ENCODE measurements at places on chromosomes 2 and 18.

DNA sequence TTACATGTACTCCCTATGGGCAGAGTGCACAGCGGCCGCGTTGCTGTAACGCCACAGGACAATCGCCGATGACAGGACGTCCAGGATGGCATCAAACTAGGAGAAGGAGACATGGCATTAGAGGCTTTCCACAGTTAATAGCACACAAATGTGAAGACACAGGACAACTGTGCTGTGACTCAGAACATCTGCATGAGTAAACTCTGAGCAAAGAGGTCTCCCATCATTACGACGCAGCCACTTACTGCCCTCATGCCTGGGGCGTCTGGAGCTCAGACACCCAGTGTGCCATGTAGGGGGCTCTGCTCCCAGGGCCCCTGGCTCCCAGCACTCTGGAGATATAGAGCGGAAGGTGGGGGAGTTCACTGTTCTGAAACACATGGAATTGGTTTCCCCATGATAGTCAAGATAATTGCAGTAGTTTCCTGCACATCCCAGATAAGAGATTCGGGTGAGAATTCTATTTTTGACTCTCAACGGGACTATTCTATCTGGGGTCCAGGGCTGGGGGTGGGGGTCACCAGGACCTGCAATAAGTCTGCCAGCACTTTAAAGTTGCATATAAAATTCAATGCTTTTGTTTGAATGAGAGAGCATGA is 168.1 kb downstream of the TMEM163 start:
- DNase-seq: no peak

- DNase-seq: no peak
Measured at GRCh38 chr18:13300796-13301195, 82.2 kb downstream of the LDLRAD4 start.

DNA sequence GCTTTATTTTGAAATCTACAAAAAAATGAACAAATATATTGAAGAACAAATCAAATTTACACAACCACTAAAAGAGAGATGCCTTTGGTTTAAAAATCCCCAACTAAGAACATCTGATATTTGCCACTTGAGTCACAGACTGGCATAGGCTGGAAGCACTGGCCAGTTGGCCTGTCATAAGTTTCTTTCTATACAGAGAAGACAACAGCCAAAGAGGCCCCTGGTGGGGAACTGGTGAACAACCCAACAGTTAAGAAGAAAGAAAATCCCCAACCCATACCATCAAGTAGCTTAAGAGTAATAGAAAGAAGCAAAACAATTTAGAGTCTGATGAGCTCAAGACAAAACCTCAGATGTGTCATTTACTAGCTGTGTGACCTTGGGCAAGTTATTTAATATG is 45.5 kb downstream of the OSR1 start:
- DNase-seq: no peak

GRCh38 chr18:52602820-52603219 is 262.8 kb downstream of the DCC start:
- DNase-seq: no peak

DNA sequence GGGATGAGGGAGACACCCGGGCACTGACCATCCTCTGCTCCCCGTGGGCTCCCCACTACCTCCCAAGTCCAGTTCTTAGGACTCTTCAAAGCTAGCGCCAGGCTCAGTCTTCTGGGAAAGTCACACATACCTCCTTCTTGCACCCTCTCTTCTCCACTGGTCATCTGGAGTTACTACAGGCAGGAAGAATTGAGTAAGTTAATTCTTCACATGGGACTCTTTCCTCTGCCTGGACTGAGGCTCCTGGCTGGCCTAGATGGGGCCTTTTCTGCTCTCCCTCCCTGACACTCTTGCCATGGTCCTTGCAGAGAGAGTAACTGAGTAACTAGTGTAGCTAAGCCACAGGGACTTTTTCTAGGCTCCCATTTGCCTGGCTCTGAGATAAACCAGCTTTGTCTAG is 96.5 kb upstream of the CELF4 start:
- no peak for DNase-seq

DNA sequence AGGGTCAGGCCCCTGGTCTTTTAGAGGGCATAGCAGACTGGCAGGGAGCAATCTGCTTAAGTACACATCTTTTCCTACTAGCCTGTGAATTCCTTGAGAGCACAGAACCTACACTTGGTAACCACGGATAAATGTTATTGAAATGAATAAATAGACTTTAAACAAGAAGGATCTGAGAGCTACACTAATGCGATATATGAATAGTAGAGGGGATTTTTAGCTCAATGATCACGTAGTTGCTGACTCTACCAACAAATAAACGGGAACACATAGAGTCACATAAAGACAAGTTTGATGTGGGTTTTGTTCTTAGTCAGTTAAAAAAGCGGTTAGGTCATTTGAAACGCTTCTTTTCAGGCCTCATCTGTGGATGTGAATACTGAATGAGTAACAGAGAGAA is 290.3 kb upstream of the CCDC68 start:
- DNase-seq: no peak

GRCh38 chr2:67503066-67503795 is 106.1 kb downstream of the ETAA1 start:
- no peak for DNase-seq

GRCh38 chr2:157468931-157469708 is 25.2 kb upstream of the CYTIP start:
- DNase-seq: no peak

- DNase-seq: no peak
Measured at GRCh38 chr2:83063511-83063910, 1395.6 kb downstream of the SUCLG1 start.

GRCh38 chr2:48890454-48891131 is 135.1 kb upstream of the LHCGR start:
- DNase-seq: no peak

GRCh38 chr18:48733643-48734253 is 194.9 kb downstream of the CTIF start:
- peak; percentile 77 for DNase-seq

DNA sequence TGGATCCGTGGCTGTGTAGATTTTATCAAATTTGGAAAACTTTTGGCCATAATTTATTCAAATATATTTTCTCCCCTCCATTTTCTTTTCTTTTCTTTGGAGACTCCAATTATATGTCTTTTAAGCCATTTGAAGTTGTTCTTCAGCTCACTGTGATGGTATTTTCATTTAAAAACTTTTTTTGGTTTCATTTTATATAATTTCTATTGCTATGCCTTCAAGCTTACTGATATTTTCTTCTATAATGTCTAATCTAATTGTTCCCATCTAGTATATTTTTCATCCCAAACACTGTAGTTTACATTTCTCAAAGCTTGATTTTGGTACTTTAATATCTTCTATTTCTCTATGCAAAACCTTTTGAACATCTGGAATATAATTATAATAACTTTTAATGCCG is 72.5 kb downstream of the WDR7 start:
- DNase-seq: no peak

GRCh38 chr2:96090196-96090926 is 26.0 kb downstream of the ADRA2B start:
- DNase-seq: peak; percentile 11

DNA sequence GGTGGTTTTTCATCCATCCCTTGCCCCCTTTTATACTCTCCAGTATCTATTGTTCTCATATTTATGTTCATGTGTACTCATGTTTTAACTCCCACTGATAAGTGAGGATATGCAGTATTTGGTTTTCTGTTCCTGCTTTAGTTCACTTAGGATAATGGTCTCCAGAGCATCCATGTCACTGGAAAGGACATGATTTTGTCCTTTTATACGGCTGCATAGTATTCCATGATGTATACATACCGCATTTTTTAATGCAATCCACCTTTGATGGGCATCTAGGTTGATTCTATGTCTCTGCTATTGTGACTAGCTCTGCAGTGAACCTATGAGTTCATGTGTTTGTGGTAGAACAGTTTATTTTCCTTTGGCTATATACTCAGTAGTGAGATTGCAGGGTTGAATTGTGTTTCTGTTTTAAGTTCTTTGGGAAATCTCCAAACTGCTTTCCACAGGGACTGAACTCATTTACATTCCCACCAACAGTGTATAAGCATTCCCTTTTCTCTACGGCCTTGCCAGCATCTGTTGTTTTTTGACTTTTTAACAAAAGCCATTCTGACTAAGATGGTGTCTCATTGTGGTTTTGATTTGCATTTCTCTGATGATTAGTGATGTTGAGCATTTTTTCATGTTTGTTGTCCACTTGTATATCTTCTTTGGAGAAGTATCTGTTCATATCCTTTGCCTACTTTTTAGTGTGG is 420.2 kb downstream of the THSD7B start:
- DNase-seq: no peak

- DNase-seq: no peak
Measured at GRCh38 chr2:196125596-196125995, 45.8 kb downstream of the STK17B start.

- no peak for DNase-seq
Measured at GRCh38 chr2:10359246-10359645, 56.5 kb downstream of the HPCAL1 start.

DNA sequence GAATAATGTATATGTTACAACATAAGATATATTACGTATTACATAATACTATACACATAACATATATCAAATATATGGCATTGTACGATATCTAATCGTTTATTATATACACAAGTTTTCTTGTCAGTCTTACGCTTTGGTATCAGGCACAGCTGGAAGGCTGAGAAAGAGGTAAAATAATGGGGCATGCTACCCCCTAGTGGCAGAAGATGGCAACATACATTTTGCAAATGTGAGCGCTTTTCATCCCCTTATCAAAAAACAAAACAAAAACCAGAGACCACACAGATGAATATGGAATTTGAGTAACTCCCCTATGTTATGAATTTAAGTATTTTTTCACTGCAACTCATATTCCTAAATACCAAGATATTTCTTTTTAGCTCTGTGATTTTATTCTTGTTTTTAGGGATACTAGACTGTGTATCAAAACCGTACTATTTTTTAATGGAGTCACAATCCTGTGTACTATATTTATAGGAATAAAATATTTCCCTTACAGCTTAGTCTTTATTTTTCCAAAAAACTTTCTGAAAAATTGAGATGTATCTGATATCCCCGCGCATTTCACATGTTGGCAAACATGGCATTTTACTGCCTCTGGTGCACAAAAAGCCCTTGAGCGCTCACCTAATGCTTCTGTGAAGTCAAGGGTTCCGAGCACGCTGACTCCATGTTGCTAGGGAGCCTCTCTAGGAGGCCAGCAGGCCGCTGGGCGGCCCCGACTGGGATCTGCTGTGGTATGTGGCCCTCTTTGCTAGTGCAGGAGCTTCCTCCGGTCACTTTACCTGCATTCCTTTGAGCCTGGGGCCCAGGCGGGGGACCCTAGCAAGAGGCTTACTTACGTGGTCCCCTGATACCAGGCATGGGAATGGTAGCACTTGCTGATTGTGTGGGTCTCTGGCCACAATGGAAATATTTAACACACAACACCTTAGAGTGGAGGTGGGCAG is 62.5 kb downstream of the SLC4A3 start:
- peak; percentile 35 for DNase-seq

GRCh38 chr2:24754985-24755705 is 38.0 kb downstream of the PTRHD1 start:
- DNase-seq: no peak

GRCh38 chr18:48991676-48992075 is 40.9 kb upstream of the SMAD7 start:
- no peak for DNase-seq

- no peak for DNase-seq
Measured at GRCh38 chr2:113015655-113016054, 10.4 kb downstream of the IL36A start.

- peak; percentile 24 for DNase-seq
Measured at GRCh38 chr2:119352357-119352756, 14.3 kb downstream of the C2orf76 start.

DNA sequence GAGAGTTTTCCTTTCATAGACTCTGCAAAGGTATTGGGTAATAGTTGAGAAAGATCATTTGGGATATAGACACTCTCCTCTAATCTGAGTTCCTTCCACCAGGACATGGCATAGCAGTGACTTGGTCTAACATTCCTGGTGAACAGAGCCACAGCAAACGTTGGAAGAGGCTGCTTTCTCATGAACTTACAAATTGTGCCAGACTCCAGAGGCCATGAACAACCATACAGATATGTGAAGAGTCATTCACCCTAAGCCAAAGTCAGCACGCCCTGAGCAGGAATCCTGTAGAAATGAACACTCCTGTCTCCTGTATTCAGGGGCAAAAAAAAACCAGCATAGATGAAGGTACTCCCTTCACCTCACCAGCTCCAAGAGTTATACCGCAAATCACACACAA is 152.8 kb downstream of the TMEM18 start:
- DNase-seq: no peak

DNA sequence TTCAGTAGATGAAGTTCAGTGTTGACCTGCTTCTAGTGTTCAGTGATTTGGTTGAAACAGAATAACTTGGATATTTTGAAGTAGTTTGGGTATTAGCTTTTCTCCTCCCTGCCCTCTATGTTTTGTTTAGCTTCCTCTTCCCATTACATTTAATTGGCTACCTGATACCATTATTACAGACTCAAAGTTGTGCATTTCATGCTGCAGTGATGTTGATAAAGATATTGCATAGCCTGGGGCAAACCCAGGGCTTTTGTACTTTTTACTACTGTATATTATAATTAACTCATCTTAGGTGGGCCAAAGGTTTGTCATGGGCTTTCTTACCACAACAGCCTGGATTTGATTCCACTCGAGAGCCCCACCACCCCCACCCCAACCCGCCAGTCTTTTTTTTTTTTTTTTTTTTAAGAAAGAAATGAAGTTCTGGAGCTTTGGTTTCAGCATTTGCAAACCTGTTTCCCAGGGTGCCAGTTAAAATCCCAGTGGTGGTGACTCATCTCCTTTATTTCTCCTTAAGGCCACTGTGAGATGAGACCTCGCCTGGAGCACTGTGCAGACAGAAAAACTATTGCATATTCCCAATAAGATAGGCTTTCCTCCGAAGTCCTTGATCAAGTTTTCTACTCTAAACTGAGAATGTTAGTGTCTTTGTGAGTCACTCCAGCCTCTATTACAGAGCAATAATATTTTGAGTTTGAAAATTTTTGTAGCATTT is 393.7 kb upstream of the FANCL start:
- DNase-seq: no peak

GRCh38 chr2:141557329-141558095 is 573.3 kb downstream of the LRP1B start:
- no peak for DNase-seq

DNA sequence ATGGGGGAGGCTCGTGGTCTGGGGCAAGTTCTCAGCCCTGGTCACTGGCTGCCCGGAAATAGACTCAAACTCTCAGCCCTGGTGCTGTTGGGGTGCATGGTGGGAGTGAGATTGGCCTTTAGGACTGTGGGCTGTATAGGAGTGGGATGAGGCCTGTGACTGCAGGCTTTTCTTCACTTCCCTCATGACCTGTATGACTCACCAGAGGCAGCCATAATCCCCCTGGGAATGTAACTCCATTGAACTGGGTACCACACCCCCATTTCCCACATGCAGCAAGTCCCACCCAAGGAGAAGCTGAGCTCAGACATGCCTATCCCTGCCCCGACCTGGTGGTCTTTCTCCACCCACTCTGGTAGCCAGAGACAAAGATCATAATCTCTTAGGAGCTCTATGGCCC is 177.7 kb upstream of the OSR1 start:
- DNase-seq: no peak

GRCh38 chr2:99734236-99734635 is 244.4 kb upstream of the REV1 start:
- no peak for DNase-seq

GRCh38 chr2:96580771-96581170 is 44.2 kb downstream of the ARID5A start:
- no peak for DNase-seq

- peak; percentile 26 for DNase-seq
Measured at GRCh38 chr2:71064754-71065621, 3.5 kb upstream of the NAGK start.

Measured in midbrain (tissue), 1 donor.